ENCODE measurements at places on chromosomes 6 and 20.
A peak's percentile ranks its signal among the peaks of the same experiment; 100 is the strongest.

- DNase-seq = peak; percentile 10
Measured at GRCh38 chr6:100099189-100100074, 105.4 kb upstream of the MCHR2 start.

- no peak for DNase-seq
Measured at GRCh38 chr6:6025736-6026135, 19.0 kb upstream of the NRN1 start.

DNA sequence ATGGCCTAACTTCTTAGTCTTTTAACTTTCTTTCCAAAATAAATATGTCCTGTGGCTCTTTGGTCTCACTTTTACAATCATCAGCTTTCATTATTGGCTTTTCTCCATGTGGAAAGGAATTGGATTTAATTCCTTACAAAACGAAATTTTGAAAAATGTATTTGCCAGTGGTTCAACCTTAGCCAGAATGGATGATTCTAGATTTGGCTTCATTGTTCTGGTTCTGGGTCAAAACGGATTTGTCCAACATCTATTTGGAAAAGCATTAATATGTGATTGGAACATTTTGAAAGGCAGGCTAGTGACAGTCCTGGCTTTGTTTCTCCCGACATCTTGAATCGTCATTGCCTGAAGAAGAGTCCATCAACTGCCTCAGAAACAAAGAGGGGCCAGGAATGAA, 59.2 kb downstream of the TENT5A start:
- peak; percentile 80 for DNase-seq

DNA sequence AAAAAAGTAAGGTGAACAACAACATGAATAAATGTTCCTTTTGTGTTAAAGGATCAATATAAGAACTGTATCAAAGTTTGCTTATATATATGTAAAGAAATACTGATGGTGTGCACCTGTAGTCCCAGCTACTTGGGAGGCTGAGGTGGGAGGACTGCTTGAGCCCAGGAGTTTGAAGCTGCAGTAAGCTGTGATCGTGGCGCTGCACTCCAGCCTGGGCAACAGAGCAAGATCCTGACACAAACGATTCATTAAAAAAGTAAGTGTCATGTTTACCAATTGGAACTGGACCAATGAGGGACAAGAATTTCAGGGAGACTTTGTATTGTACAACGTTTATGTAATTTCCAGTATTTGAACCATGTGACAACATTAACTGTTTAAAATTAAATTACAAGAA, 5.0 kb upstream of the PHF20 start:
- no peak for DNase-seq

GRCh38 chr6:109299776-109300564, 82.3 kb downstream of the CD164 start:
- DNase-seq = peak; percentile 60

- DNase-seq = no peak
Measured at GRCh38 chr6:88349511-88349910, 183.4 kb upstream of the CNR1 start.

GRCh38 chr20:46111028-46111835, 6.9 kb upstream of the CD40 start:
- peak; percentile 83 for DNase-seq

DNA sequence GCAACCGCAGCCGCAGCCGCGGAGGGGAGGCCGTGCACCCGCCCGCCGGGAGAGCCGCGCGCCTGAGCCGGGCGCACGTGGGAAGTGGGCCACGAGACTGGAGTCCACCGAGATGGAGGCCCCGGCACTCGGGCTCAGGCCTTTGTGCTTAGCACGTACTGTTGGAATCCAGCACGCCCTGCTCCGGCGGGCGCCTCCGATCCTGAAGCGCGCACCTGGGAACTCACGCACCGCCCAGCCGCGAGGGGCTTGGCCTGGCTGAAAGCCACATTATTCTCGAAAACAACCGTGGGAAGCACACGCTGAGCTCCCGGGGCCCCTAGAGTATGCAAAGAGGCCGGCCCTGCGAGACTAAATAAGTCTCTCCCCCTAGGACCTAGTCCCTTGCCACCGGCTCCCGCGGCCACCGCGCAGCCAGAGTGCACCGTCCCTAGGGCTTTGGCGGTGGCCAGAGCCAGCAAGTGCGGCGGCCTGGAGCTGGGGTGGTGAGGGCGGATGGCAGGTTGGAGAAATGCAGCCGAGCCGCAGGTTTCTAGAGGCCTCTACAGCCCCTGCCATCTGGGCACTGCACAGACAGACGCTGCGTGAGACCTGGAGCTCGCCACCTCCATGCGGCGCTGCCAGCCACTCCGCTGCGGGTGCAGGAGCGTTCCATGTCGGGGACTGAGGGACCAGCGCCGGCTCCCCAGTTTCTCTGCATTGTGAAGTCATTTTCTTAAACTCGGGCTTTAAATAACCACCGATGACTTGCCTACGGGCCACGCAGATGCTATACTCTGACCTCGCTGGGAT, 42.0 kb upstream of the LY86 start:
- peak; percentile 61 for DNase-seq

GRCh38 chr20:50592282-50593004, 82.3 kb downstream of the PTPN1 start:
- DNase-seq = no peak

DNA sequence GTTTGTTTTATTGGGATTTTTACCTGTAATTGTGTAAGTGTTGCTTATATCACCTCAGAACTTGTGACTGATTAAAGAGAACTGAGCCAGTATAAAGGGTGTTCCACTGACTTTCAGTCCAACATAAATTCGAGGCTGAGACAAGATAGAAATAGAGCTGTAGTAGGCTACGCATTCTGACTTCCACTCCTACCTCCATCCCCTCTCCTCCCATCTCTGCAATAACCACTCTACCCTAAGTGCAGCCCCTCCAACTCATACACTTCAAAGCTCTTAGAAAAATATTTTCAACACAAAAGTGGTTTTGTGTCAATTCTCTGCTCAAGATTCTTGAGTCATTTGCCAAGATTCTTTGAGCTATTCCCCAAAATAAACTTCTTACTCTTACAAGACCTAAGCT, 48.7 kb downstream of the FILIP1 start:
- no peak for DNase-seq

DNA sequence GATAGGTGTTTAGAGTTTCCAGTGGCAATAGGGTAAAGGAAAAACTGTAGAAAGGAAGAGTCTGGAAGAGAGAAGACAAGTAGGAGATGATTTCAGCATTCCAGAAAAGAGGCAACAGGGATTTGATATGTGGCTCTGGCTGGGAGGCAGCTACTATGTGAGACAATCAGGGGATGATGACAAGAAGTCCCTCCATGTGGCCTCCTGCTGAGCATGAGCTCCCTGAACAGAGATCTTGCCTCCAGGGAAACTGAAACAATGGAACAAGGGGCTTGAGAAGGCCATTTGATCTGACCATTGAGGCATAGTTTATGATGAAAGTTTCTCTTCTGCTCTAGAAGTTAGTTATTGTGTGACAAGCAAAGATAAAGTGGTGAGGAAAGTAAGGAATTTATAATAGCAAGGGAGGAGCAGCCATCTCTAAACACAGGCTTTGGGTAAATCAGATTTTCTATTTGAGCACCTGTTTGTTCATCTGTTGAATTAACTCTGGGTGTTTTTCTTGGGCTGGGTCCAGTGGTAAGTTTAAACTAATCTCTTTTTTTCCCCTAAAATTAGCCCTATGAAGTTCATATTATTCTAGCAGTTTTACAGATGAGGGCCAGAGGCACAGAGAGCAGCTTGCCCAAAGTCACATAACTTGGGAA, 3.0 kb upstream of the GPX5 start:
- DNase-seq = no peak

GRCh38 chr6:165082636-165083035, 226.8 kb downstream of the C6orf118 start:
- peak; percentile 81 for DNase-seq

DNA sequence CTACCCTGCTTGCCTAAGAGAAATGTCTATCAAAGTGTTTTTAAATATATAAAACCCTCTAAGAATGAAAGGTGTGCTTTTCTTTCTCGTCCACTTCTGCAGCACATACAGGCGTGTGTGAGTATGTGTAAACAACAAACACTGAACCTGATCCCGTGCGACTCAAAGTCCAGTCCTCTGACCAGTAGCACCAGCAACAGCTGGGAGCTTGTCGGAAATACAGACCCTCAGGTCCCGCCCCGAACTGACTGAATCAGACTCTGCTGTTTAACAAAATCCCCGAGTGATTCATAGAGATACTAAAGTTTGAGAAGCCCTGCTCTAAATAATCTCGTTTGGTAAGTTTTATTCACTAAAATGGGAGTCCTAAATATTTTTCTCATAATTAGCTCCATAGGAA, 208.0 kb upstream of the KCNQ5 start:
- no peak for DNase-seq

DNA sequence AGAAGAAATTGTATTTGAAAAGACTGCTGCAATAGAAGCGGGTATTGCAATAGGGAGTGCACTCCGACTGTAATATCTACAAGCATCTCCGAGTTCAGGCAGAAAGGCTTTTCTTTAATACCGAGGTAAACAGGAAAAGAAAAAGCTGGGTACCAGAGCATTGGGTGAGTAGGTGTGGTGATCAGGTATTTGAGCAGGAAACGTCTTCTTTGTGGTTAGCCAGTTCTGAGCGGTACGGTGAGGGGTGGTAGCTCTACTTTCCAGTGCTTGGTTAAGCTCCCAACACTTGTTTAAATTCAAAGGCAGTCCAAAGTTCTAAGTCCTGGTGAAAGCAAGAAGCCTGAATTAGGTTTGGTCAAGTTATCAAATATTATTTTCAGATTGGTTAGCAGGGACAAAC, 404.1 kb downstream of the LMBRD1 start:
- DNase-seq = no peak

GRCh38 chr6:53979468-53980067, 131.7 kb upstream of the MLIP start:
- DNase-seq = peak; percentile 51

- DNase-seq = no peak
Measured at GRCh38 chr20:2463616-2464365, 6.8 kb downstream of the SNRPB start.

DNA sequence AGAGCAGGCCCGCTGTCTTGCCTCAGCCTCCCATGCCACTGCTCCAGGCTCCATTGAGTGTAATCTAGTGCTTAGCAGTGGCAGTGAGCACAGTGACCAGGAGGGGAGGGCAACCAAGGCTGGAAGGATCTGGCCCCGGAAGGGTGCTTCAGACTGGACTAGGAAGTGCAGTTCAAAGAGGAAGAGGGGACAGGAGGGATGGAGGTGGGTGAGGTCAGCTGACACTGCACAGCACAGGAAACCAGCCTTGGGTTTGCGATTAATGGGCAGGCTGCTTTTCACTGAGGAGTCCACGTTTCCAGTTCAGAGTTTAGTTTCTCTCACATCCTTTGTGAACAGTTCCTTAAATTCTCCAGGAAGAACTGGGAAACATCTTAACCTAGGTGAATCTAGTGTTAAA, 46.9 kb downstream of the CDS2 start:
- no peak for DNase-seq

DNA sequence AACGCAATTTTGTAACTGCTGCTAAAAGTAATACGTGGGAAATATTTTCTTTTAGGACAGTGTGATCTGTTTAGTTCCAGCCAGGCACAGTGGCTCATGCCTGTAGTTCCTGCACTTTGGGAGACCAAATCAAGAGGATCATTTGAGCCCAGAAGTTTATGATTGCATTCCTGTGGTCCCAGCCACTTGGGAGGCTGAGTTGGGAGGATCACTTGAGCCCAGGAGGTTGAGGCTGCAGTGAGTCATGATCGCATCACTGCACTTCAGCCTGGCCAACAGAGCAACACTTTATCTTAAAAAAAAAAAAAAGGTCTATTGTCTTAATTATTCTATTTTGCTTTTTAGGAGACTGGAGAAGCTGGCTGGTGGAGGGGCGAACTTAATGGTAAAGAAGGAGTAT, 101.5 kb downstream of the CD2AP start:
- DNase-seq = no peak

DNA sequence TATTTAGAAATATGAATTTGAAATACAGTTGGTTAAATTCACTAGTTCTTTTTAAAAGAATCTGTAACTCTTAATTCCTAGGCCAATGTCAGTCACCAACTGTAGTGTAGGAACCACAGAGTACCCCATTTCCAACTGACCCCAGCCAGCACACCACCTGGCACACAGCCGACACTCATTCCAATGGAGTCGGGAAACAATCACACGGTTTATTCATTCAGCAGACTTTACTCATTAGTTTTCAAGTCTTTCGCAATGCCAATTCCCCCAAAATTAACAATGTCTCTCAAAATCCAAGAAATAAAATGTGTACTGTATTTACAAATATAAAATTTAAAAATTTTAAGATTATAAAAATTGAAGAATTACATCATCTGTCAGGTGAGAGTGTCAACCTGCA, 13.5 kb downstream of the ARG1 start:
- peak; percentile 58 for DNase-seq

GRCh38 chr6:48111575-48111974, 578 bp upstream of the PTCHD4 start:
- peak; percentile 30 for DNase-seq

DNA sequence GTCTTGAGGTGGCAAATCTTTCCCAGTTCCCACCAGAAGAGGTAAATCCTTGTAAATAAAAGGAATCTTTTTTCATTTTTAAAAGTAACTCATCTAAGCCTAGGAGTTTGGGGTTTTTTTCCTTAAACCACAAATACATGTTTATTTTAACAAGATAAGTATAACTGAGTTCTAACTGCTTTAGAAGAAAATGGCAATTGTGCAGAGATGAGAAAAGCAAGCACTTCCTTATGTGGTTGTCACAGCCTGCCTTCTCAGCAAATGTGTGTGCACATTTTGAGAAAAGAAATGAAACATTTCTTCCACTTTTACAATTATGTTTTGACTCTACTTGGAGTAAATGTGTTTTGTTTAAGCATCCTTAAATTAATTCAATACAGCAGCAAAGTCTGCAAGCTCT, 17.7 kb downstream of the HCK start:
- DNase-seq = no peak

DNA sequence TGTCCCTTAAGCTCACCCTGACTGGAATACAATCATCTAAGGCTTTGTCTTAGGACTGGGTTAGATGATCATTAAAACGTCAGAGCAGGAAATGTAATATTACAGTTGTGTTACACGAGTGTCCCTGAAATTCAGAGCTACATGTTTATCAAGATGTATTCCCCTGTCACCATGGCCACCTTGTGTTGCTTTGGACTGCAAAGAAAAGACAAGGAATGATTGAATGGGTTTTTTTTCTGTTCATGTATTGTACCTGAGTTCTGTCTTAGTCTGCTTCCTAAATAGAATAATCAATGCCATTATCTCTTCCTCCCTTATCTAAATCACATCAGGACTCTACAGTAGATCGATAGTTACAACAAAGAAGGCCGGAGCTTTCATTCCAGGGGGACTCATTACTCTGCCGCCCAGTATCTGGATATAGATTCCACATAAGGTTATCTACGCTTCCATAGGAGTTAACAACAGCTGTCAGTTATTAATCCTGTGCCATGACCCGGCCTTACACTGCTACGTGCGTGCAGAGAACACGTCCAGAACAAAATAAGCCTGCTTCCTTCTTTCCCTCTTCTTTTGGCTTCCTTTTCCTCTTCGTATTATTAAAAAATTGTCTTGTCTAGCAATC, 274.1 kb upstream of the SASH1 start:
- DNase-seq = peak; percentile 22

- DNase-seq = no peak
Measured at GRCh38 chr6:13384506-13384905, 56.2 kb upstream of the TBC1D7 start.

All from muscle of leg (tissue), 16 donors.